ENCODE measurements at places on chromosomes 6 and 20. TPM values are rescaled to one million over a fixed set of nuclear protein-coding genes. Genes with fewer than 3 reads are reported as not detected.

- no peak overlapping the region for H3K4me3 ChIP-seq
- H3K27ac ChIP-seq, result no peak overlapping the region
- no peaks in the 10 kb centered on the region for H3K36me3 ChIP-seq
- no peaks in the 10 kb centered on the region for H3K27me3 ChIP-seq
These were observed 290.3 kb upstream of the STXBP5 start for GRCh38 chr6:146913842-146914488.

The ADAM33 gene
- total RNA-seq, result 1.3 TPM

The MDFI gene
- 137 TPM for total RNA-seq

DNA sequence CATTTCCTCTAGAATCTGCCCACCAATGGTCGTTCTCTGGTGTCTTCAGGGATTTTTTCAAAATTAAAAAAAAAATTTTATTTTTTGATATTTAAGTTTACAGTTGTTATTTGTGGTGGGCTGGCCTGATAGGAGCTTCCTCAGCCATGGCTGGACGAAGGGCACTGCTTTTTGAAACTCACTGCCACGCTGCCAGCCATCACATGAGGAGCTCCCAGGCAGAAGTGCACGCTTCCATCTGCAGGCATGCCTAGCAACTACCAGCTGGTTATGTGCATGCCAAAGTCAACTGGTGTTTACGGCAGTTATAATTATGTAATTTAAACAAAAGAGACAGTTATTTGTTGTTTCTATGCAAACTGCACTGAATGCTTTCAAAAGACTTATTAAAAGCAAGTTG is 105.1 kb downstream of the IRF4 start:
- H3K4me1 ChIP-seq, result no peaks in the 10 kb centered on the region
- H3K4me3 ChIP-seq, result no peak overlapping the region
- no peaks in the 10 kb centered on the region for H3K27me3 ChIP-seq
- no peak overlapping the region for H3K27ac ChIP-seq
- H3K36me3 ChIP-seq, result peaks cover 10% of the 10 kb centered on the region
- no peak for DNase-seq

DNA sequence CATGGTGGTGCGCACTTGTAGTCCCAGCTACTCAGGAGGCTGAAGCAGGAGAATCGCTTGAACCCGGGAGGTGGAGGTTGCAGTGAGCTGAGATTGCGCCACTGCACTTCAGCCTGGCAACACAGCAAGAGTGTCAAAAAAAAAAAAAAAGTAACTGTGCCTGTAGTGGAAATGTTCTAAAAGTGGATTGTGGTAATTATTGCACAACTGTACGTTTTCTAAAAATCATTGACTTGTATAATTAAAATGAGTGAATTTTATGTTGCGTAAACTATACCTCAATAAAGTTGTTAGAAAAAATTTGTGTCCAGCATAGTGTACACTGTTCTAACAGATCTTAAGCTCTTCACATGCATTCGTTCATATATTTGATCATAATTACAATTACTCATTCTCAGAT is 5.5 kb downstream of the SEC23B start:
- H3K4me3 ChIP-seq, result no peak overlapping the region
- peaks cover 42% of the 10 kb centered on the region for H3K36me3 ChIP-seq
- H3K4me1 ChIP-seq, result peaks cover 3% of the 10 kb centered on the region

Data from cardiac muscle cell (in vitro differentiated cells and primary cell).